Neural progenitor cell (in vitro differentiated cells): ENCODE measurements at places on chromosomes 3 and 15. TPM values are rescaled to one million over a fixed set of nuclear protein-coding genes. Genes with fewer than 3 reads are reported as not detected.

GPR149 gene
- total RNA-seq = not detected in 2 replicates

DNA sequence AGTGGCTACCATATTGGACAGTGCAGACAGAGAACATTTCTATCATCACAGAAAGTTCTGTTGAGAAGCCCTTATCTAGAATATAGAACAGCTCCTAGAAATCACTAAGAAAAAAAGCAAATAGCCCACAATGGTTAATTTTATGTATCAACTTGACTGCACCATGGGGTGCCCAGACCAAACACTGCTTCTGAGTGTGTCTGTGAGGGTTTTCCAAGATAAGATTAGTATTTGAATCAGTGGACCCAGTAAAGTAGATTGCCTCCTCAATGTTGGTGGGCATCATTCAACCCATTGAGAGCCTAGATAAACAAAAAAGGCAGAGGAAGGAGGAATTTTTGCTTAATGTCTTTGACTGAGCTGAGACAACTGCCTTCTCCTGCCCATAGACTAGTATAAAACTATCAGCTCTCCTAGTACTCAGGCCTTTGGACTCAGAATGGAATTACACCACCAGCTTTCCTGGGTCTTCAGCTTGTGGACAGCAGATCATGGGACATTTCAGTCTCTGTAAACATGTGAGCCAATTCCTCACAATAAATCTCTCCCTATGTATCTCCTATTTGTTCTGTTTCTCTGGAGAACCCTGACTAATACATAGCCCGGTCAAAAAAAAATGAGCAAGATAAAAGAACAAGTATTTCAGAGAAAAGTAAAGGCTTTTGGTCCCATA, 55.9 kb upstream of the OXTR start:
- no peaks in the 10 kb centered on the region for H3K27me3 ChIP-seq
- no peak for DNase-seq
- no peaks in the 10 kb centered on the region for H3K36me3 ChIP-seq

- H3K4me3 ChIP-seq = no peak overlapping the region
- no peaks in the 10 kb centered on the region for H3K27me3 ChIP-seq
- no peaks in the 10 kb centered on the region for H3K4me1 ChIP-seq
- H3K27ac ChIP-seq = no peak overlapping the region
- H3K36me3 ChIP-seq = no peaks in the 10 kb centered on the region
These were observed 51.0 kb upstream of the ARL8B start for GRCh38 chr3:5071061-5071460.

TMEM207 gene
- total RNA-seq = not detected in 2 replicates

DNA sequence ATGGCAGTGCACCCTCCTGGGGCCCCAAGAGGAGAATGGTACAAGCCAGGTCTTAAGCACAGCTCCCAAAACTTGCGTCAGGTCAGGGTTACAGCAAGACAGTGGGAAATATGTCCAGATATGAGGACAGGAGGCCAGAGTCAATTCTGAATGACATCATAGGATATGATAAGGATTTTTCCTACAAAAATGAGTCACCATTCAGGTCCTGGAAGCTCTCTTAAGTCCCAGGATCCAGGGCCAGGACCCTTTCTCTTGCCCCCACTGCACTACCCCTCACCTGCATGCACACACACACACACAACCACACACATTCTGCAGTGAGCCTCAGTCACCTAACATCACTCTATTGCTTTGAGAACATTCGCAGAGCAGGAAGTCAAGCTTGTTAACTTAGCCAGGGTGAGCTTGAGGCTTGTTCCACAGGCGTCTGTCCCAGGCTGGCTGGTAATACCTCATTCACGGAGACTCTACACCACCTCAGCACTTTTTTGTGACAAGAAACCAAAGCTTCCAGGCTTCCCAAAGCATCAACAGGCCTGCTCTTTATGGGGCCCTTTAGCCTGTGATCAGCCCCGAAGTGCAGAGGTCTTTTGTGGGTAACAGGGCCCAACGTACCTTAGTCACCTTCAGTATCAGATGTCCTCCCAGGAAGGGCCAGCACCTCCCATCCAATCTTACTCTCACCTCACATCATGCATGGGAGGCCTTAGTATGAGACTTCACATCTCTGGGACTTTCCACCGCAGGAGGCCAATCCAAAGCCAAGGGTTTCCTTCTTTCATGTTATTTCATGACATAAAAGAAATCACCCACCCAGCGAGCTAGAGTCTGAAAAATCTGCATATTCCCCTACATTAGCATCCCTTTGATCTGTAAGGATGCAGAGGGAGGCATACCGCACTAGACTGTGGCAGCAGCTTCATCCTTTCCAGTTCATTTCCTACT, 74.0 kb upstream of the LIPC start:
- no peaks in the 10 kb centered on the region for H3K27me3 ChIP-seq
- H3K27ac ChIP-seq = no peak overlapping the region
- no peak for DNase-seq
- no peaks in the 10 kb centered on the region for H3K4me1 ChIP-seq

GRCh38 chr15:56045068-56045748, 51.8 kb upstream of the NEDD4 start:
- DNase-seq = no peak
- no peaks in the 10 kb centered on the region for H3K36me3 ChIP-seq
- H3K27ac ChIP-seq = no peak overlapping the region

DNA sequence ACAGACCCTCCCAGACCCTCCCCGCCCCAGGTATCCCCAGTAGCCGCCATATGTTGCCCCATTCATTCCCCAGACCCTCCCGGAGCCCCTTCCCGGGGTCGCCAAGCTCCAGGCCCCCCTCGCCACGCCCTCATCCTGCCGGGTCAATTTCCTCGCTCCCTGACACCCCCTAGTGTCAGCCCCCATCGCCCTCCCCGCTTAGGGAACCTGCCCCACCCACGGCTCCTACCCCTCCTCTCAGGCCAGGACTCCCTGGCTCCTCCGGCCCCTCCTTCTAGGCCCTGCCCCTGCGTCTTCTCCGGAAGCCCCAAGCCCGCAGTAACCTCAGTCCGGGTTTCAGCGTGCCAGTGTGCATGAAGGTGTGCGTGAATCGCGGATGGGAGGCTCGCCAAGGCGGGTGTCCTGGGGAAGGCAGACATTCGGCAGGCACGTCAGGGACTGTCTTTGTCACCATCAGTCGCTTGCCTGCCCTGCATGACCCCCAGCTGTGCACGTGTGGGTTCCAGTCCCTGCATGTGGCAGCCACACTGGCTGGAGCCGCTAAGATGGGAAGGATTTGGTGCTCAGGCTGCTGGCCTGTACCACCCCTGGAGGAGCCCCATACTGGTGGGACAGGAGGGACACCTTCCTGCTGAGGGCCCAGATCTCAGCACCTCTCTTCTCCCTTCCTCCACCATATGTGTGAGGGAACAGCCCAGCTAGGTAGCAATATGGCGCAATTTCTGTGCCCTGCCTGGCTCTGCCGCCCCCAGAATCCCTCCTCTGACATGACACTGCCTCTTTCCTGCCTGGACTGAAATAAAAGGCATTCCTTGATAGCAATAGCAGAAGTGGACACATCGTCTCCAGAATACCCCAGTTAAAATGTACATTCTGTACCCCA, 693 bp downstream of the DISP2 start:
- no peak overlapping the region for H3K27ac ChIP-seq
- no peaks in the 10 kb centered on the region for H3K36me3 ChIP-seq
- peaks cover 18% of the 10 kb centered on the region for H3K4me1 ChIP-seq
- H3K4me3 ChIP-seq = peak overlapping the region; percentile 70

GRCh38 chr3:46027021-46027705, at the start of gene XCR1:
TSS of gene XCR1 (minus strand) at chr3:46027483. CDS start at chr3:46021947, 5,536 bp downstream.
- H3K4me3 ChIP-seq = no peak within 1 kb of the TSS
- no peaks in the 10 kb centered on the region for H3K27me3 ChIP-seq
- no peak for DNase-seq

GRCh38 chr3:114764056-114764492, 383.0 kb downstream of the ZBTB20 start:
- H3K27me3 ChIP-seq = no peaks in the 10 kb centered on the region
- no peaks in the 10 kb centered on the region for H3K36me3 ChIP-seq
- H3K4me1 ChIP-seq = no peaks in the 10 kb centered on the region

- no peak overlapping the region for H3K27ac ChIP-seq
- H3K4me3 ChIP-seq = no peak overlapping the region
- H3K27me3 ChIP-seq = peaks cover 50% of the 10 kb centered on the region
- H3K4me1 ChIP-seq = peaks cover 15% of the 10 kb centered on the region
These were observed 30.7 kb downstream of the CLEC3B start for GRCh38 chr3:45056608-45057301.

DNA sequence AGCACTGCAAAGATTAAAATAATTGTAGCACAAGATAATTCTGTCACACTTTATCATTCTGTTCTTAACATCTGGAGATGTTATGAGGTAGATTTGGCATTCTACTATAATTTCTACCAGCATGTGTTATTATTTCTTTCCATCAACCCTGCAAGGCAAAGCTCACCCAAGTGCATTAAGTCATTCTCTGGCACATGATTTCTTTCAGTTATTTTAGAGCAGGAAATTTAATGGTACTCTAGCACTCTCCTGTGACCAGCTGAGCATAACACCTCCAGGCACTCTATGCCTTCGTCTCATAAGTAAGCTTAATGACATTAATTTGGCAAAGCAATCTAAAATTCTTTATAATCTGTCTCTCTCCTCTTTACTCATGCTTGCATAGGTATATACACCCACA, 300.2 kb upstream of the GPR149 start:
- H3K4me3 ChIP-seq = no peak overlapping the region
- no peak overlapping the region for H3K27ac ChIP-seq
- DNase-seq = no peak
- no peaks in the 10 kb centered on the region for H3K36me3 ChIP-seq

DNA sequence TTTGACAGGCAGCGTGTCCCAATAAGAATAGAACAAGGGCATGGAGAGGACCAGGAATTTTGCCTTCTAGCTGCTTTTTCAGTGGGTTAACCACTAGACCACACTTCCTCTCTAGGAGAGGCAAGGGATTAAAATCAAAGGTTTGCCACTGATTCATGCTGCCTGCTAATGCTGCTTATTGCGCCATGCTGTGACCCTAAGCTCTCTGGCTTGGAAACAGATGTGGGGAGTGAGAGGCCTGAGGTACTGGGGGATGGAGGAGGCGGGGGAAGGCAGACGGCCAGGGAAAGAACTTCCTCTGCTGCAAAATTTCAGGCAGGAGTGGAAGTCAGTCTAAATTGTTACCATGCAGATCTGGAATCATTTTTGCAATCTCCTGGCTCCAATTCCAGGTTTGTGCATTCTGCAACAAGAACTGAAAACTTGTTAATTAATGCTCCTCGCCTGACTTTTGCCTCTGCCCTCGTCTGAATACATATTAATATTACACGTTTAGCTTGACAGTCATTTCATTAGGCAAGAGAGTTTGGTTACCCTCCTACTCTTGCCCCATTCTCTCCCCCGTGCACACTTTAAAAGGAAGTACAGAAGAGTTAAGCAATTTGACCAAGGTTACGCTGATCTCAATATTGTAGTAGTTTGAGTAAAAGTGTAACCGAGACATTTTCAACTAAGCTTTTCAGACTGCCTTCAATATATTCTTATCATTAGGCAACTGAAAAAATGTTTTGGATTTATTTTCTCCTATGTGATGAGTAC, 121.7 kb upstream of the SPRED1 start:
- H3K4me1 ChIP-seq = peaks cover 24% of the 10 kb centered on the region
- no peak overlapping the region for H3K27ac ChIP-seq
- no peaks in the 10 kb centered on the region for H3K36me3 ChIP-seq
- H3K27me3 ChIP-seq = no peaks in the 10 kb centered on the region

TUBGCP5 gene
- total RNA-seq = 23.8 and 34.3 TPM in 2 replicates

- H3K27me3 ChIP-seq = no peaks in the 10 kb centered on the region
- DNase-seq = no peak
- peaks cover 18% of the 10 kb centered on the region for H3K4me1 ChIP-seq
- H3K4me3 ChIP-seq = no peak overlapping the region
- peaks cover 3% of the 10 kb centered on the region for H3K36me3 ChIP-seq
These were observed 47.7 kb upstream of the CLDN18 start for GRCh38 chr3:137962251-137962650.

GRCh38 chr3:73228437-73228836, 167.0 kb downstream of the EBLN2 start:
- H3K4me3 ChIP-seq = no peak overlapping the region
- H3K27ac ChIP-seq = no peak overlapping the region
- no peaks in the 10 kb centered on the region for H3K36me3 ChIP-seq
- H3K27me3 ChIP-seq = no peaks in the 10 kb centered on the region
- H3K4me1 ChIP-seq = peaks cover 18% of the 10 kb centered on the region

TERC gene
- total RNA-seq = 47.5 and 119 TPM in 2 replicates
